IMR-90 (cell line): ENCODE measurements at places on chromosomes 2 and 18. TPM values are rescaled to one million over a fixed set of nuclear protein-coding genes. Genes with fewer than 3 reads are reported as not detected.

SLC19A3 gene
- under 0.01 TPM in 1 of 2 replicates, not detected in the other for total RNA-seq

GLI2 gene
- 3.8 and 4.7 TPM in 2 replicates for total RNA-seq

GRCh38 chr2:113324684-113325160, 46.0 kb upstream of the PAX8 start:
- H3K27ac ChIP-seq: peak overlapping the region; percentile 63
- peak; percentile 48 for DNase-seq
- peaks cover 16% of the 10 kb centered on the region for H3K27me3 ChIP-seq
- peaks cover 5% of the 10 kb centered on the region; the same call in 1 of the 2 replicates for H3K4me1 ChIP-seq
- H3K36me3 ChIP-seq: no peaks in the 10 kb centered on the region

DNA sequence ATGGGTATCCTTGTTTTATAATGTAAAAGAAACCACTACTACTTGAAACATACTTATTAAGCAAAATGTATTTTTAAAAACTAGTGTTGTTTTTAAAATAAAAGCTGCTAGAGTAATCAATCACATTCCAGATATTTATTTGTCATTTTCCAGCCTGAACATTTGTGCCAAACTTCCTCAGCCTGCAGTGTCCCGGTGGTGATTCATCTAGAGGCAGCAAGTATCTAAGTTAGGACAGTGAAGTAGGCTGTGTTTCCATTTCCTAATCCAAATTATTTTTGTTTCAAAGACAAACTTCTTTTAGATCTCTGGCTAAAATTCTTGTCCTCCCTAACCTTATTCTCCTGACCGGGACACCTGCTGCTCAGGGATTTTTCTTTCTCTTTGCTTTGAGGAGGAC, 12.8 kb upstream of the GCG start:
- no peaks in the 10 kb centered on the region for H3K27me3 ChIP-seq
- peak; percentile 33 for DNase-seq

DNA sequence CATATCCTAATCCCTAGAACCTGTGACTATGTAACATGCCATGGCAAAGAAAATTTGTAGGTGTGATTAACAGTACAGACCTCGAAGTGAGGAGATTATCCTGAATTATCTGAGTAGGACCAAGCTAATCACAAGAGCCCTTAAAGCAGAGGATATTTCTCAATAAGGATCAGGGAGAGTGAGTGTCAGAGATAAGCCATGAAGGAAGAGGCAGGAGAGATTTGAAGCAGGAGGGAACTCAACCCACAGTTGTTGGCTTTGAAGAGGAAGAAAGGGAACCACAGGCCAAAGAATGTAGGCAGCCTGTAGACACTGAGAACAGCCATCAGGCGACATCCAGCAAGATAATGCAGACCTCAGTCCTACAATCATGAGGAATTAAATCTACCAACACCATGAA, 229.3 kb downstream of the NBAS start:
- no peak for DNase-seq
- no peak overlapping the region for H3K27ac ChIP-seq
- no peak overlapping the region for H3K4me3 ChIP-seq
- no peaks in the 10 kb centered on the region for H3K27me3 ChIP-seq
